GM12864 (cell line): ENCODE measurements at places on chromosomes 4 and X.
A peak's percentile ranks its signal among the peaks of the same experiment; 100 is the strongest.

DNA sequence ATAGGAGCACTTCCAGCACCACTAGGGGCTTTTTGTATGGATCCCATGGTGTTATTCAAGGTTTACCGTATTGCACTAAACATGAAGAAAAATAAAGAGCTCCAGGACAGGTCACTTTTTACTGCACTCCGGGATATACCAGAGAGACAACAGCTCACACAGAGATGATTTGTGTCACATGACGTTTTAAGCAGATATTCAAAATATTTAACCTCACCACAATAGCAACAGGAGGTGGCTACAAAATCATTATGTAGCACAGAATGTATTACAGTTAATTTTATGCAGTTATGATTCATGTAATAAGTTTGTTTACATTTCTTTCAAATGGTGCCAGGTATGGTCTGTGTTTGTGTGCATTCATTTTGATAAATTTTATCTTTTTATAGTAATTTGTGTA, 100.6 kb downstream of the LUZP4 start:
- DNase-seq = no peak

DNA sequence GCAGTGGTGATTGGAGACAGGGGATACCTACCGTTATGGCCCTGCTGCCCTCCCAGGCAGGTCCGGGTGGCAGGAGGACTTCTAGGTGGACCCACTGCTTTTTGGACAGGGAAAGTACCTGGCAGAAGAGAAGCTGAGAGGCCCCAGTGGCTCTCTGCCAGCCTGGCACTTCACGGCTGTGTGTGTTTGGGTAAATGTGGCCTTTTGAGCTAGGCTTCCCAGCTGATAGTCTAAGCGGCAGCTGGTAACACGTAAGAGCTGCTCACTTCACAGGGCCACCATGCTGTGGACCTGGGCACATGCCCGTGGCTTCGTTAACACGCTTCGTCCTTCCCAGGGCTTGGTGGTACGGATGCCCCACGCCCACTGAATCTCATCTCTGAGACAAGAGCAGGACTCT, 92.0 kb upstream of the CLCN4 start:
- no peak for DNase-seq

DNA sequence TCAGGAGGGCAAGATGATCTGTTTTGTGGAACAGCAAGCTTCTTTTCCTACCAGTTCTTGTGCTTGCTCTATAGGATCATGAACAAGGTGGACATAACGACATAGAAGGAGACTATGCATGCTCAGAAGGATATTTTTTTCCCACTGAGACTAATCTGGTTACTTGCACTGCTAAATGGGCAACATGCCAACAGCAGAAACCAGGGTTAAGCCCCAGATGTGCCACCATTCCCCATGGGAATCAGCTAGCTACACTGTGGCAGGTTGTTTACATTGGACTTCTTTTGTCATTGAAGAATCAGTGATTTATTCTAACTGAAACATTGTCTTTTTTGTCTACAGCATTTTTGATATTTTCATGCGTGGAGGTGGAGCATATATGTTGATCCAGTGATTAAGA, 165.6 kb downstream of the C4orf33 start:
- DNase-seq = no peak

DNA sequence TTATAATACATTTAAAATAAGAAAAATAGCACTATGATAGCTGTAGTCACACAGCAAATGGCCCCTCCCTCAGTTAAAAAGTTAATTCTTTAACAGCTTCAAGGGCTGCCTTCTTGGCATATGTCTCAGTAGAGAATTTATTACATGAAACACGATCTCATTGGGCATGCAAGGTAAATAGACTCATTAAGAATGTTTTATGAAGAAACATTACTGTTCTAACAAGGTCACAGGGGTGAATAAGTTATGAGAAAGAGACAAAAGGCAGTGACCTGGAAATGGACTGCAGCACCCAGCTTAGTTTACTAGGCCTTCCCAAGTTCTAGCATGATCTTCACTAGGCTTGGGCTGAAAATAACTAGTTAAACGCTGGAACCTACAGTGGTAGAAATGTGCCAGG, 277.7 kb downstream of the NR3C2 start:
- no peak for DNase-seq

- DNase-seq = no peak
These were observed 272.8 kb upstream of the PUDP start for GRCh38 chrX:7420717-7421116.

DNA sequence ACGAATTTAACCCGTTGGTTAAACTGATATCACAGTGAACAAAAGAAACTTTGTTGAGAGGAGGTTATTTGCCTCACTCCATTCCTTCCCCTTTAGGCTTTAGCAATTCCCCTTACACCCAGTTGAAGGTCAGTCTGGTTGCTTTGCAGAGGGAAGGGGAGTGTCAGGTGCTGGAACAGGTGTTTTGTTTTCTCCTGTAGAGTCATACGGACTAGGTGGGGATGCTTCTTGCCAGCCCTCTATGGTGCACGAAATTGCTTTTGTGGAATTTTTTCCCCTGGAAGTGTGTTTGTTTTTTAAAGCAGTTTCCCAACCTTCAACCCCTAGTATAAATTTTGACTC, 33.1 kb downstream of the DLG3 start:
- no peak for DNase-seq

GRCh38 chr4:186762361-186762760, 38.7 kb upstream of the FAT1 start:
- DNase-seq = no peak

DNA sequence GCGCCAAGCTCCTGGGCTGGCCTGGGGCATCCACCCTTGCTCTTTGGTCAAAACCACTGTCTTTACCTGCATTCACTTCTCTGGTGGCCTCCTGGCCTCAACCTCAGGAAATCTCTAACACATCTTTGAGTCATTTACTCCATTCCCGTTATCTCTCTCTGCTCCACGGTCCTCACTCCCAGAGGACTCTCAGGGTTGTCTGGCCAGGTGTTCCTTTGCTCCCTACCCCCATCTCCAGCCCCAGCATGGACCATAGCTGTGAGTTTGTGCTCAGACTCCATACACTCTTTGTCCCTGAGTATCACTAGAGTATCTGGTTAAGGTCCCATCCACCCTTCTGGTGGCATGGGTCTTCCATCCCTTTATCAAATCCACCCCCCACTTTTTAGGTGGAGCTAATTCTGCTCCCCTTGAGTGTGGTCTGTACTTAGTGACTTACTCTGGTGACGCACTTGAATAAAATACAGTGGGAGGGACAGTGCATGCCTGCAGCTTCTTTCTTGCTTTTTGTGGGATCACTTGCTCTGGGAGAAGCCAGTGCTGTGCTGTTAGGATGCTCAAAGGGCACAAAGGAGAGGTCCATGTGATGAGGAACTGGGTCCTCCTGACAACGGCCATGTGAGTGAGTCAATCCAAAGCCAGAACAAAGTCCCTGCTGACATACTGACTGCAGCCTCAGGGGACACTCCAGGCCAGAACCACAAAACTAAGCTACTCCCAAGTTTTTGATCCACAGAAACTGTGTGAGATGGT, 44.3 kb downstream of the IGFBP7 start:
- no peak for DNase-seq

GRCh38 chr4:61831987-61832386, 631.9 kb downstream of the ADGRL3 start:
- DNase-seq = no peak

DNA sequence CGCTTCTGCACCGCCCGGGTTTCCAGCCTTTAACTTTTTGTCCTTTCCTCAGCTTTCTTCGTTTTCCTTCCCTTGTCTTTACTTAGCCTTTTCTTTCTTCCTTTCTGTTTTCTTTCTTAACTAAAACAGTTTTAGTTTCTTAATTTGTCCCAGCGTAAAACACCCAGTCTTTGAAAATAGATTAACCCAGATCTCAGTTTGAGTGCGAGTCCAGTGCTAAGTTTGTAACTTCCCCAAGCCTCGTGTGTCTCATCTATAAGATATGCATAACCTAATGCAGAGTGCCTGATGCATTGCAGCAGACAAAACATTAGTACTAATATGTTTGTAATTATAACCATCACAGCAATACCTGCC, 460 bp upstream of the GEMIN8 start:
- no peak for DNase-seq

GRCh38 chrX:134580907-134581306, 77.4 kb downstream of the PLAC1 start:
- no peak for DNase-seq

DNA sequence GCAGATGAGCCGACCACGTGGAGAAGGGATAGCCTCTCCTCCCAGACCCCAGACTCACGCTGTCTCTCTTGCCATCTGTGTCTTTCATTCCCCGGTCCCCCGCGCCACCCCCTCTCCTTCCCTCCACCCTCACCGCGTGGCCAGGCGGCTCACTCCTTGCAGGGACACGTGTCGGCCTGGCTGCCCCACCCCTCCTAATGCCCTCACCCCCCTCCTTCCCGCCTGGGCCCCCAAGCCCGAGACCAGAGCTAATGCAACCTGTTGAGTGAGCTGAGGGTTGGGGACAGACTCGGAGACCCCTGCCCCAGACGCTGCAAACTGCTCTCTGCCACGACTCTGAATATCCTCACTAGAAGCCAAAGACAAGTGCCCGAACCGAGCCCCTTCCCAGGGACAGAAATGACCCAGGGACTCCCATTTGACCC, 1.8 kb downstream of the SLC38A5 start:
- no peak for DNase-seq

DNA sequence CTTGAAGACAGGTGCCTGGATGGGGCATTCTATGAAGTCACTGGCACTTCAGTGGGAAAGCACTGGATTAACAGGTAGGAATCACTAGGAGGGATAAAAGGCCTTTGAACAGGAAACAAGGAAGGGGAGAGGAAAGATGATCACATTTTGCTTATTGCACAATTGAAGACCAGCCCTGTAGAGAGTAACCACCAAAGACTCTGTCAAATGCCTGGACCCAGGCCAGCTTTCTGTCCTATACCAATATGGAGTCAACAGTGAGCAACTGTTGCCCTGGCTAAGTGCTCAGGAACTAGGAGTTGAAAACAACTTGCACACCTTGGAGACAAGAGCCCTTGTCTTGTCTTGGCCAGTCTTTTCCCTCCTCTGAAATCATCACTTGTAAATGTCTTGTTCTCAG, 14.1 kb upstream of the RTL3 start:
- DNase-seq = no peak

- no peak for DNase-seq
These were observed 63.4 kb downstream of the LNX1 start for GRCh38 chr4:53527930-53528329.

DNA sequence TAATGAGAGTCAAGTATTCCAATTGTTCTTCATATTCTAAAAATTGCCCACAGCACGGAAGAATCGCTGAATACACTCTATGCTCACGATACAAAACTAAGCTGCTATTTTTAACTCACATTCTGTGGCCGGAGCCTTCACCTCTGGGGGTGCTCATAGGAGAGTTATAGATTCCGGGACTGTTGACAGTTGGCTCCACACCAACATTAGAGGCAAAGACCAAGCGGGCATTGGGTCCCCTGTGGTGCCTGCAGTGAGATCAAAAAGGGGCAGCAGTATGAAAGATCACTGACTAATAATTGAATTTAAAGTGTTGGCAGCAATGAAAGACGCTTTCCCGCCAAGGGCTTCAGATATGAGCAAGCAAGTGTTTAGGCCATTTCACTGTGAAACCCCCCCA, 146.0 kb downstream of the TMEM144 start:
- no peak for DNase-seq

- DNase-seq = no peak
These were observed 112.9 kb upstream of the IQCM start for GRCh38 chr4:149928507-149928906.

GRCh38 chr4:86595426-86595805, 1.3 kb downstream of the PTPN13 start:
- no peak for DNase-seq

DNA sequence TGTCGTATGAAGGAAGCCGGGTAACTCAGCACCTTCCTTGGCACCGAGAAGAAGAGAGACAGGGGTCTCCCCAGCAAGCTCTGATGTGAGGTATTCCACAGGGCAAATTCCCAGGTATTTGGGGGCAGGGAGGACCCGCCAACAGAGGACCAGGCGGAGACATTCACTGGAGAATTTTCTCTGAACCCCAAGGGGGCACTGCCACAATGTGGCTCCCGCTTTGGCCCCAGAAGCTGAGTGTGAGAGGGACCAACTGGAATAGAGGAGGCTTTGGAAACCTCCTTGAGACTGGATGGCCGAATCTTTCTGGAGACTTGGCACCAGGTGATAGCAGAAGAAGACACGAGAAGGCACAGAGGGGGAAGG, 735 bp upstream of the GABRE start:
- DNase-seq = no peak

DNA sequence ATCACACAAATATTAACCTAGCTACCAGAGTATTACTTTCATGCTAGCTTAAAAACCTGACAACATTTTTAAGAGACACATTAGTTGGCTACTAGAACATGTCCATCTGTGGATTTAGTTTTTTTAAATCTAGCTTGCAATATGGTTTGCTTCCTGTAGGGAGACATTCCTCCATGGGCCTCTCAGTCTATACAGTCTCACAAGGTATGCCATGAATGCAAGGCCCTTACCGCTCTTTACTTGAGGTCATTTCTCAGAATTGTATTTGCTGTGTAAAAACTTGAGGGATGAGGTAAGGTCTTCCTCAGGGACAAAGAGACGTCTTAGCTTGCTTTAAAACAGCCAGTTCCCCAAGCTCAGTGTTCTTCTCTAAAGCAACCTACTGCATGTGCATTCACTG, 26.9 kb downstream of the UBA6 start:
- no peak for DNase-seq

GRCh38 chr4:89217604-89218003, 90.0 kb downstream of the GPRIN3 start:
- DNase-seq = no peak

DNA sequence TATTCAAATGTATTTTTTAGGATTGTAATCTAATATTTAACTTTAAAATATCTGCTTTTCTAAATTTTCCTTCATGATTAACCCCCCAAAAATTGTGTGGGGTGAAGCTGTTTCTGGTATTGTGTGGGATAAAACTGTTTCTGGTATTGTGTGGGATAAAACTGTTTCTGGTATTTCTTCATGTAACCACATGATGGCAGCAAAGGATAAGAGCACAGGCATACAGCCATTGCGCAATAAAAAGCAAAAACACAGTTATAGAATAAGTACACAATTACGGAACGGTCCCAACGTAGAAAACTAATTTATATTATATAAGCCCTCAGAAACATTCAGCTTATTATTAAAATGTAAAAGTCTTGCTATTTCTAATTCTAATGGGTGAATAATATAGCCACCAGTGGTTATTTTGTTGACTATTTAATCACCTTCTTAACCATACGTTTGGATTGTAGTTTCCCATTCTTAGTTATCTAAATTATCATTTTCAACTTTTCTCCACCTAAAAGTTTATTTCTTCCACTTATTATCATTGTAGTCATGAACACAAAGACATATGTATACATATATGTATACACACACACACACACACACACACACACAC, 333.9 kb upstream of the FSTL5 start:
- peak; percentile 2 for DNase-seq
